ENCODE measurements at places on chromosomes 1 and 21.

DNA sequence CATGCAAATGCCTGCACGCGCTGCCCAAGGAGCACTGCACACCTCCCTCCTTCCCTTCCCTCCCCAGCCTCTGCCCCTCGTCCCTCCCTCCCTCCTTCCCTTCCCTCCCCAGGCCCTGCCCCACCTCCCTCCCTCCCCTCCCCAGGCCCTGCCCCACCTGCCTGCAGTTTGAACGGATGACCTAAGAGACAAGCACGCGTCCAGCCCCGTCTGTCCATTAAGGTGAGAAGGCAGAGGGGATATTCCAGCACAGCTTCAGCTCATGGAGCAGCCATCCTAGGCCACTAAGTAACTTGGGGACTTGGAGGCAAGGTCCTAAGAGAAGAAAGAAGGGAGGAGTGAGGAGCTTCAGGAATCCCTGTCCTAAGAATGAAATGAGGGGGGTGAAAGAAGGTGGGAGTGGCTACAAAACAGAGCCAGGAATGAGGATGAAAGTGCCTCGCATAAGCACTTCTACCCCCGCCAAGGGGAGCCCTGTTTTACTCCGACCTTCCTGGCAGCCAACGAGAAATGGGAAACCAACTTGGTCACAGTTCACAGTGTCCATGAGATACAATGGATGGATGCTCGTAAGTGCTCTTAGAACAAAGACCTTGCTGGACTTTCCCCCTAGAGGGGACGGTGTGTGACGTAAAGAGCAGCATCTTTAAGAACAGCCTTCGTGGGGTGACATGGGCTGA lies 21.3 kb upstream of the EFHD2 start:
- DNase-seq: no peak

- no peak for DNase-seq
Observed at GRCh38 chr1:203217139-203217655, 12.3 kb downstream of the CHIT1 start.

DNA sequence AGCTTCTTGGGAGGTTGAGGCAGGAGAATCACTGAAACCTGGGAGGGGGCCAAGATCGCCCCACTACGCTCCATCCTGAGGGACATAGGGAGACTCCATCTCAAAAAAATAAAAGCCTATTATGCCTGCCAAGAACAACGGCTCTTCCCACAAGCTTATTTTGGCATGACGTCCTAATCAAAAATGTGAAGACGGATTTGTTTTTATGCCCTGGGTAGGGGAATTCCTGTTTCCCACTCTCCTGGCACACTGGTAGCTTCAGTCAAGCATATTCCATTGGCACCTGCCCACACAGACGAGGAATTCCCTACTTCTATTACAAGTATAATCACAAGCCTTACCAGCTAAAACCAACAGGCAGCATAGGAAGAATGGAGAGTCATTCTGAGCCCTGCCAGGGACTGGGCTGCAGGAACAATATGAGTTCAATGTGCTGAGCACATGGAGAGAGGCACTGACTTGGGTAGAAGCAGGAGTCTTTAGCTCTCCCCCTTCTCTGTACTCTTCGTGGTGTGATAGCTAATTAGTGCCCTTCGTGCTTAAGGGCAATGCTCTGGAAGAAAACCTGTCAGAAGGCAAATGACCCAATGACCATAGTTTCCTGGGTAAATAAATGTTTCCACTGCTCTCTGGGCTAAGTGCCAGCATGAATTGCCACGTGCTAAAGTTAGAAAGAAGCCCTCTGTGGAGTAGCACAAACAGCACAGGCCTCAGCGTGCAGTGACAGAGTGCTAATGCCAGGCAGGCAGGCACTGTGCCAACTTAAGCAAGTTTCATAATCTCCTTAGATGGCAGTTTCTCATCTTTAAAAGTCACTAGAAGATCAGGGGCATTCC lies 16.8 kb downstream of the TNFSF4 start:
- no peak for DNase-seq

DNA sequence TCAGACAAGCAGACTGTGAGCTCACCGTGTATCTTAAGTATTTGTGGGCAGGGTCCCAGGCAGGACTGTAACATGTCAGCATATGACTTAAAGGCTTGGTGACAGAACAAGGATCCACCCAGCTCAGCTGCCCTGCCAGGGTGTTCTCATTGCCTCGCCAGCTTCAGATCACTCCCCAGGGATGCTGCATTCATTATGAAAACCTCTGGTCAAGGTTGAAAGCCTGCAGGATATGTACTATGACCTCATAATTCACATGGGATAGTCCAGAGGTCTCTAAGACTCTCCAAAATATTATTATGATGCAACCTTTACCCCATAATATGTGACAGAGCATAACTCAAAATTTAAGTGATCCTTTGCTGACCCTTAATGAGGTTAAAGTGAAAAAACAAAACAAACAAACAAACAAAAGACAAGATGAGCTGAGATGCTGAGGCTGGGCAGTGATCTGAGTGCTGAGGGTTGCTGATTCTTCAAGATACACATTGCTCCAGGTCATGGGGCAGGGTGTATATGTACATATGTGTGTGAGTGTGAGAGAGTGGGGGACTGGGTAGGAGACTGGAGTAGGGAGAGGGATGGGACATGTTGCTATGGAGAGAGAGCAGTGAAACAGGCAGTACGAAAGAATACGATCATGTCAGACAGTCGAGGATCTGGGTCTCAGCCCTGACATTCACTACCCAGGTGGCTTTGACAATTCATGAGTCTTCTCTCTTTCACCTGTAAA lies 98.8 kb upstream of the DUSP10 start:
- DNase-seq: peak; percentile 47

DNA sequence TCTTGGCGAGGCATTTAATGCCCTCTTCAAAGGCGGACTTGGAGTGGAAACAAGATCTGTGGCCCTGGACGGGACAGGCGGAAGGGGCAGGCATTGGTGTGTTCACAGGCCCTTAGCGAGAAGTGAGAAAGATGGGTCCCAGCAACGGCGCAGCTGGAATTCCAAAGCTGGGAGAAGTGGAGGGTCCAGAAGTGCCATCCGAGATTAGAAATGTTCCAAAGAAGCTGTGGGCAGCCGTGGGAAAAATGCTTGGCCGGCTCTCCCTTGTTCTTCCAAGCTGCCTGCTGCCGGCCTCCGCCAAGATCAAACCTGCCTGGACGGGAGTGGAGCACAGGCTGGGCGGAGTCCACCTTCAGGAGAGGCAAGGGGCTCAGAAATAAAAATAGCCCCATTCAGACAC lies 69.4 kb upstream of the ACTRT2 start:
- no peak for DNase-seq

GRCh38 chr1:206109718-206110117 lies 7.5 kb downstream of the AVPR1B start:
- no peak for DNase-seq

- DNase-seq: no peak
Observed at GRCh38 chr1:44040418-44040817, 9.2 kb upstream of the SLC6A9 start.

GRCh38 chr1:197916500-197916983 lies 630 bp upstream of the LHX9 start:
- no peak for DNase-seq

DNA sequence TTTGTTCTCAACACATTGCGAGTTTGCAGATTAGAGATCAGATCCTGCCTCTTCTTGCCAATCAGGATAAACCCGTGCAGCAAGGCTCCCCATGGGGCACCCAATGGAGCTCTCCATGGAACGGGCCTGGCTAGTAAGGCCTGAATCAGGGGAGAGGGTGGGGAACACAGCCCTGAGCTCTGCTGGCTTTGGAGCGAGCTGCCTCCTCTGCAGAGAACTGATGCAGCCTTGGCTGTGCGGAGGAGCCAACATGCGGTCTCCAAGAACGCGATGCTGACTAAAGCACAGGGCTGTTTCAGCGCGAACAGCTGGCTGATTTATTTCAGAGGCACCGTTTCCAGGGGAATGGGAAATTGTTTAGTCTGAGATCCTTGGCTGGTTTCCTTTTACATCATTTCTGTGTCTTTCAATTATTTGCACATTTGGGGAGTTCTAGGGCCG lies 139.7 kb downstream of the TSEN15 start:
- DNase-seq: no peak

DNA sequence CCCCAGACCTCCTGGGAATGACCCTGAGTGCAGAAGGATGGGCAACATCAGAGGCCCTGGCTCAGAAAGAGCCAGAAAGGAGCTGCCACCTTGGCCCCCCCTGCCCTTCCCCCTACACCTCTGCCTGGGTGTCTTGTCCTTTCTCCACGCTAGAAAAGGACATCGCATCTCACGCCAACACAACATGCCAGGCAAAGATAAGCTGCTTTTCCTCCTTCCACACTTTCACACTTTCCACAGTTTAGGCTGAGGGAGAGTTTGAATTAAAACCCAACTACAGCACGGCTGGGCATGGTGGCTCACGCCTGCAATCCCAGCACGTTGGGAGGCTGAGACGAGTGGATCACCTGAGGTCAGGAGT lies 109.5 kb downstream of the SPSB1 start:
- DNase-seq: no peak

- DNase-seq: no peak
Observed at GRCh38 chr1:32303997-32304622, 12.2 kb downstream of the HDAC1 start.

DNA sequence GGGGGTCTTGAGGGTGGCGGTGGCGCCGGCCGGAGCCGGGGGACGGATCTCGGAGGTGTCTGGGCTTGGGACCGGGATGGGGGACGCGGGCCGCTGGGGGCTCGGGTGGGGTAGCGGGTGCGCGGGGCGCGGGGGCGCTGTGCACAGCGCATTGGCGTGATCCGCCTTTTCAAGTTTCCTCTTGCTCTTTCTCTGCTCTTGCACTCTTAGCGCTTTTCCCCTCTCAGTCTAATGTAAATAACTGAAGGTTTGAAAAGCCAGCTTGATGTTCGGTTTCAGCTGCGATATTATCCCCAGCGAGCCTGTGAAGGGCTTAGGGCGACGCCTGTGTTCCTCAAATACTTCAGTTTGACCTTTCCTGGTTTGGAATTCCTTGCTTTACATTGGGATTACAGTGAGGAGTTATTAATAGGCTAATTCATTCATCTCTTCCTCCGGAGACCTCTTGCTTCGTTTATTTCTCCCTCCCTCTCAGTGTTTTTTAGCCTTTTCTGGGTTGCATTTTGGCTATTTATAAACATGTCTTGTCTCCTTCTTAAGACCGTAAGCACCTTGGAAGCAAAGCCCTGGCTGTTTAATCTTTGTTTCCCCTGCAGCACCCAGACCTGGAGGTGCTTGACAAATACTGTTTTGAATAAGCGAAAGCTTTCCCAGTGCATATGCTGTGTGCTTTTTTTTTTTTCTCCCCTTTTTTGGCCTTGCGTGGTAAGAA lies 693 bp downstream of the RAB4A start:
- DNase-seq: no peak

DNA sequence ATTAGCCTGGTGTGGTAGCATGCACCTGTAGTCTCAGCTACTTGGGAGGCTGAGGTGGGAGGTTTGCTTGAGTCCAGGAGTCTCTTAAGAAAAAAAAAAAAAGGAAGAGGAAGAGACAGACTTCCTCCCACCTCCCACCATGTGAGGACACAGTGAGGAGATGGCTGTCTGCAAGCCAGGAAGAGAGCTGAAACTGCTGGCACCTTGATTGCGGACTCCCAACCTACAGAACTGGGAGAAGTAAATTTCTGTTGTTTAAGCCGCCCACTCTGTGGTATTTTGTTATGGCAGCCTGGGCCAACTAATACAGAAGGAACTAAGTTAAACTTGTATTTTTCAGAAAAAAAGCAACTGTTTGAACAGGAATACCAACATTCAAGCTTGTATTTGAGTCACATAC lies 21.7 kb downstream of the DOP1B start:
- DNase-seq: no peak

DNA sequence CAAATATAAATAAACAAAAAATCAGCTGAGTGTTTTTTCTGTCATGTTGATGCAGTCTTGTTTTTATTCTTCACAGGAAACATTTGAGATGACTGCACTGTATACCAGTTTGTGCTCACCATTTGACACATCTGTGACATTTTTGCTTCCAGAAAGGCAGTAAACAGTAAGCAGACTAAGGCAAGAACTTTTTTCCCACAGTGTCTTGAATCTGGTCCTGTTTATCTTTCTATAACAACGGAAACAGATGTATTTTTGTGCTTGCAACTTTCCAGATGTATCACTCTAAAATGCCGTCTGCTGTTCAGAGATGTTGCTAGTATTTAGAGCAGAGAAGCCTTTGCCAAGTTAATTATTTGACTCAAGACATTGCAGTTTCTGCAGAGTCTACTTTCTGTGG lies 105.5 kb downstream of the ZC3H11B start:
- DNase-seq: no peak

DNA sequence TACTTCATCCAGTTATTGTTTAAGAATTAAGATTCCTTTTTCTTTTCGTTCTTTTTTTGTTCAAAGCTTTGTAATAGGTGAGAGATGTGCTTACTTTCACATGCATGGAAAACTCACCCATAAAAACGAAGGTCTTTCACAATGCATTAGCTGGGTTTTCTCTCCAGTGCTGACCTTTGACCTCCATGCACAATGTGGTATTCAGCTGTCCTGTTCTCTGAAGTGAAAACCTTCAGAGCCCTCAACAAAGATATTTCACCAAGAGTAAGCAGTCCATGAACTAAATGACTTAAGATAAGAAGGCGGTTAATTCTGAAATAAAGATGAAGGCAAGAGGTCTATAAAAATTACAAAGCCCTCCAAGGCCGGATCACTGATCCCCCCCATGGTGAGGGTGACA lies 77.1 kb upstream of the IPO9 start:
- no peak for DNase-seq

DNA sequence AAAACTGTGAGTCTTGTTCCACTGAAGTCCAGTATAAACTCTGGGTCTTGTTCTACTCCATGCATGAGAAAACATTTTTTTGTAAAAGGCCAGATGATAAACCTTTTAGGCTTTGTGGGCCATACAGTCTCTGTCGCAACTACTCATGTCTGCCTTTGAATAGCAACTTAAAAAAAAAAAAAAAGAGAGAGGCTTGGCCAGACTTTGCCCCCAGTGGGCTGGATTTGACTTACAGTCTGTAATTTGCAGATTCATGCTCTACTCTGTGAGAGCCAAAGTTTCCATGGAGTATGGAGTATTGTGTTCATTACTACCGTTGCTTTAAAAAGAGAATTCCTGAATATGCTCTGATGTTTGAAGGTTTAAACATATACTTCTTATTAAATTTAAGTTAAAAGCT lies 654.9 kb upstream of the PKN2 start:
- no peak for DNase-seq

DNA sequence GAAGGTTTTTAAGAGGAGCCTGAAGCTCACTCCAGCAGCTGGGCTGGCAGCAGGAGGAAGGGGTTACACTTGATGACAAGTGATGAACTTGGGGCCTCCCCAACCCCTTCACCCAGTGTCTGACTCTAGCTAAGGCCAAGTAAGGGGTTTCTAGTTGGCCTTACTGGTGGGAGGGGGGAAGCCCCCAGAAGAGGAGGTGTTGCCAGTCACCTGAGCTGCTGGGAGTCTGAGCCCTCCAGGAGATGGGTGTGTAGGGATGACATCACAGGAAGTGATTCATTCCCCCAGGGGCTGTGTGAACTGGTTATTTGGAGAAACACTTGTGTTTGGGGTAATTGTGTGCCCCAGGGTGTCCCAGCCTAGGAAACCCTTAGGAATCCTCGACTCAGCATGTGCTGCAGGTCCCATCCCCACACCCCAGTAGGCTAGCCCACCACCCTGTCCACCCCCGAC lies 3.1 kb downstream of the PADI1 start:
- peak; percentile 51 for DNase-seq

GRCh38 chr1:62301726-62302390 lies 17.4 kb downstream of the KANK4 start:
- DNase-seq: no peak

GRCh38 chr1:230826166-230826875 lies 42.0 kb downstream of the C1orf198 start:
- DNase-seq: no peak
